ENCODE measurements at places on chromosomes 1 and 21. TPM values are rescaled to one million over a fixed set of nuclear protein-coding genes. Genes with fewer than 3 reads are reported as not detected.

CAMSAP2 gene
- 36.0 TPM for total RNA-seq

- DNase-seq: no peak
Observed at GRCh38 chr21:43987509-43987908, 24.6 kb upstream of the TRAPPC10 start.

GRCh38 chr1:226763905-226764264 is 24.8 kb upstream of the ITPKB start:
- DNase-seq: no peak

DNA sequence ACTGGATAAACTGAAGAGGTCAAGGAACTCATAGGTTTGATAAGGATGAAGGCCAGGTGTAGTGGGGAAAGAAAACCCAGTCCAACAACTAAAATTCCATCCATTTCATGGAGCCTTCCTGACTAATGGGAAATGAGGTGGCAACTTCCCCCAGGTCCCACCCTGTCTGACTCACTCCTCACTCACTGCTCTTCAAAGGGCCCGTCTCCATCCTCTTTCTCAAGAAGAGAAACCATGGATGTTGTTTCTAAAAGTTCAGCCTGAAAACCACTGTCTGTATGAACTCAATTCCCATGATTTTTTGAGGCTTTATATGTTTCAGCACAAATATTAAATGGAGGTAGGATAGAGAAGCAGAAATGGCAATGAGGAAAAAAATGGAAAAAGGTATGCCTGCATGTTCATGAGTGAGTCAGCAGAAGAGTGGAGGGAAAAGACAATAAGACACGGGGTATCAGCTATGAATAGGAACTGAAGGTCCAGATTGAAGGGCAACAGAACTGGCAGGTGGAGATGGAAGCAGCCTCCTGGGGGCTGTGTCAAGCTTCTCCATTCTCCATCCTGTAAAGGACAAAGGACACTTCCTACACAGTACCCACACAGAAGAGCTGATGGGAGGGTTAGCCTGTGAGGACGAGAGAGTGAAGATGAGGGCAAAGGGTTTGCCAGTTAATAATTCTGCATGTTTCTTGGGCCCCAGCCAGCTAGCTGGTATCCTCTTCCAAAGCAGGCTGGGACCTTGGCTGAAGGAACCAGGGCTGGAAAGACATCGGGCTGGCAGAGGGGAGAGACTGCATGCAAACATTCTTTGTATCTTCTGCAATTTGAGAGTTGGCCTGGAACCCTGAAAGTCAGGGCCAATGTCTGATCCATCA is 5.5 kb upstream of the ELOVL1 start:
- no peak for DNase-seq

GRCh38 chr1:227424159-227424680 is 105.9 kb upstream of the CDC42BPA start:
- no peak for DNase-seq

Data from right cardiac atrium (tissue), 5 donors.